Amniotic stem cell (primary cell): ENCODE measurements at places on chromosomes 3 and 15.

- no peak for DNase-seq
These were observed 5.5 kb downstream of the CSRNP1 start for GRCh38 chr3:39147711-39148434.

DNA sequence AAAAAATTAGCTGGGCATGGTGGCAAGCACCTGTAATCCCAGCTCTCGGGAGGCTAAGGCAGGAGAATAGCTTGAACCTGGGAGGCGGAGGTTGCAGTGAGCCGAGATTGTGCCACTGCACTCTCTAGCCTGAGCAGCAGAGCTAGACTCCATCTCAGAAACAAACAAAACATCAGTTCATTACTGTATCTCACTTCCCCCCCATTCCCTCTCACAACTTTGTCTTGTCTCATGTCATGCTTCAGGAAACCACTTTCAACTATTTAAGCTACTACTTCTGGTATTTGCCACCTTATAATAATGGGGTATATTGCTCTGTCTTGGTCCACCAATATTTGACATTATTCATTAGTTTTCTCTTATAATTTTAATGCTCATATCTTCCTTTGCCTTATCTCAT lies 26.2 kb downstream of the PIK3CA start:
- no peak for DNase-seq

DNA sequence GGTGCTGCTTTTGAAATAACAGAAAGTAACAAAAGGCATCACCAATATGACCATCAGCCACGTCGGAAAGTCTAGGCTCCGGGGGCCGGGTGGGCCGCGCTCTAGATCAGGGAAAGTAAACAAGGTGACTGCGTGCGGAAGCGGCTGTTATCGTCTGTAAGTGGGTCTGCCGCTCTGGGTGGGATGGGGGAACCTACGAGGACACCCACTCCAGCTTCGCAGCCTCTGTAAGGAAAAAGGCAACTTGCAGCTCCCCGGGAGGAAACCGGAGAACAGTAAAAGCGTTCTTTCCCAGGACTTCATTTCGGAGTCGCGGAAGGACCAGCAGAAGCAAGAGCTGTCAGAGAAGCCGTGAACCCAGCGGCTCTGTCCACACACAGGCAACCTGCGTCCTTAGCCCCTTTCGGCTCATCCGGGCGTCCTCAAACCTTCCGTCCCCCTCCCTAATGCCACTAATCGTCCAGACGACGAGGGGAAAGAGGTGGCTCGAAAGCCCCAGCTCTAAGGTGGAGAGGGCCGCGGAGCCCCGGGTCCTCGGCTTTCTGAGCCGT lies 461 bp downstream of the XRN1 start:
- peak; percentile 4 for DNase-seq

GRCh38 chr3:158104431-158104921 lies 1.7 kb downstream of the SHOX2 start:
- no peak for DNase-seq

DNA sequence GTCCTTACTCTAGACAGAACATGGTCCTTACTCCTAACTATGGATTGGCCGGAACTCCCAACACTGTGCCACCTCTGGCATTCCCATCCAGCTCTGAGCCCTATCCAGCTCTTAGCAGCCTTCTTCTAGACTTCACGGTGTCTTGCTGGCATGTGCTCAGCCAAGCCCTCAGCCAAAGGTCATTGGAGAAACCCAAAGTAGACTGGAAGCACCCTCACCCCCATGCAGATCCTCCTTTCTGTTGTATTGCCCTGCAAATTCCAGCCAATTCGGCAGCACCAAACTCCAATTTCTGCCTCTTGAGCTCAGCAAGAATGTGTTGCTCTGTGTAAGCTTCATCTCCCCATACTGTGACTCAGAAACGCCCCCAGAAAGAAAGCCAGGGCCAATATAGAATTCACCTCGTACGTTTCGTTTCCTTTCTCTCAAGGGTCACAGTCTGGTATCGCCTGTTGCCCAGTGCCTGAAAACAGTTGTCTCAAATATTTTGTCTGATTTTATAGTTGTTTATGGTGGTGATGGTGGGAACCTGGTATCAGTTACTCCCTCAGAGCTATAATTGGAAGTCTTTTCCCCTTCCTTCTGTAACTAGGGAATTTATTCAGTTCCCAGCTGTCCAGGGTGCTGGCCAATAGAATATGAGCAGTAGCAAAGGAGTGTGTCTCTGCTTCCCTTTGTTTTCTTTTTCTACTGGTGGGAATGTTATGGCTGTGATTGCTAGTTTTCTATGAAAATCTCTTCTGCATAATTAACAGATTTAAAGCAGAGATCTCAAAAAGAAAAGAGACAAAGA lies 28.4 kb upstream of the EPHB3 start:
- no peak for DNase-seq

DNA sequence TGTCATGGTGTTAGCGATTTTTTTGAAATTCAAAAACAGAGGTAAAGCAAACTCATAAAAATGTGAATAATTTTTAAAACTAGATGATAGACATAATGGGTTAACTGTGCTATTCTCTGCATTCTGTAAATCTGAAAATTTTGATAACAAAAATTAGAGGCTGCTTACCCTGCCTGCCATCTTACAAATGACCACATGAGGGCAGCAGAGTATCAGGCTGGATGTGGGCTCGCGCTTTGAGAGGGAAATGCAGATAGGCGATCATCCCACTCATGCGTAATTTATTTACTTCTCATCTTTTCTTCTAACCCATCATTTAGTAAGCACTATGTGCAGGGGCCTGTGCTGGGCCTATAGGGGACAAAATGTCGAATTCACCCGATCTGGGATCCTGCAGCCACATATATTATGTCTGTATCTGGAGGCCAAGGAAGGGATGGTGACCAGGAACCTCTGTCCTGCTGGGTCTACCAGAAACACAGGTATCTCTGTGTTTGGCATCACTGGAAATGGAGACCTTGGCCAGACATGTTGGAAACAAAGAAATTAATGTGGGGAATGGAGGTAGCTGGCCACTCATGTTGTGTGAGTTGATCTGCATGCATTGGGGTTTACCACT lies 7.8 kb upstream of the RAD18 start:
- DNase-seq: peak; percentile 11

DNA sequence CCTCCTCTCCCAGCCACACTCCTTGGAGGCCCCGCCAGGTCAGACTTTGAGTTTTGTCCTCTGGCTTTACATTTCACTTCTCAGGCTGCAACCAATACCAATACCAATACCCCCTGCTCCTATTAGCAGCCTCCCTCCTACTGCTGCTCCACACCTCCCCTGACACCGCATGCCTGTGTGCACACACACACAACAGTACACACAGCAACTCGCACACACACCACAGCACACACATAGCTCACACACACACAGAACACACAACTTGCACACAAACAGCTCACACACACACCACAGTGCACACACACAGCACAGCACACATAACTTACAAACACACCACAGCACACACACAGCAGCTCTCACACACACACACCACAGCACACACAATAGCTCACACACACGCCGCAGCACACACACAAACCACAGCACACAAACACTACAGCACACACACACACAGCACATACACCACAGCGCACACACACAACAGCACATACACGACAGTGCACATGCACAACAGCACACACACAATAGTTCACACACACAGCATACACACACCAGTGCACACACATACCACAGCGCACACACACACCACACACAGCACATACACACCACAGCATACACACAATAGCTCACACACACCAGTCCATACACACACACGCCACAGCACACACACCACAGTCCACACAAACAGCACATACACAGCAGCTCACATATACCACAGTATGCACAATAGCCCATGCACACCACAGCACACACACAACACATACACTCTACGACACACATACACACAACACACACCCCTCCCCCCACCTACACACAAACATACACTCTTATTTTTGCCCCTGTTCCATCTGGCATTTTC lies 204.7 kb downstream of the UACA start:
- DNase-seq: no peak

DNA sequence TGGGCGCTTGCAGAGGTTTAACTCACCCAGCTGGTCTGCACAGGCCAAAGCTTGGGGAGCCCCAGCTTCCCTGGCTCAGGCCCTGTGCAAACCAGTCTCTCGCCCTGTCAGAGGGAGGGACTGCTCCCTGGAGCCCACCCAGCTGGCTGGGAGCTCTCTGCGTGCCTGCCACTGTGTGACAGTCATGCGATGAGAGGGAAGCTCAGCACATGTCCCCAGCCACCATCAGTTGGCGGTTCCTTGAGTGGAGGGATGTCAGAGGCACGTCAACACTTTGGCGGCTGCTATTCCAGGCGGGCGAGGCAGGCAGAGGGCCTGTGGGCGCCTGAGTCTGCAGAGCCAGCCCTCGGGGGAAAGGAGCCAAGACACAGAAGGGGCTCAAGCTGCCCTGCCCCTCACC lies 324.6 kb downstream of the UACA start:
- no peak for DNase-seq

- no peak for DNase-seq
These were observed 36.6 kb downstream of the MRAS start for GRCh38 chr3:138384976-138385375.

DNA sequence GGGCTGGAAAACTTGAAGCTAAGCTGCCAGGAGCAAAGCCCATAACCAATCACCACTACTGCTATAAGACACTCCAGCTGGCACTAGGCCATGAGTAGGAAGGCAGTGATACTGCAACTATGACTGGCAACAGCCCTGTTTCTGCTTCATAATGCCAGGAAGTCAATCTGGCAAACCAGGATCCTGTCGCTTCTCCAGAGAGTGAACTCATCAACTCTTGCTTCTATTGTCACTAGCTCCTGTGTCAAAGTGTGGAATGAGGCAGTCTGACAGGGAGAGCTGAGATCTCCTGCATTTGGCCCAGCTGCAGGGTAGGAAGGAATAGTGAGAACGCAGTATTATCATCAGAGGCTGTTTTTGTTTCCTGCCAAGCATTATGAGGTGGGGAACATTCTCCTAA lies 105.3 kb downstream of the CTNNB1 start:
- no peak for DNase-seq

- DNase-seq: peak; percentile 13
These were observed 39.3 kb downstream of the BDH1 start for GRCh38 chr3:197516517-197516889.

DNA sequence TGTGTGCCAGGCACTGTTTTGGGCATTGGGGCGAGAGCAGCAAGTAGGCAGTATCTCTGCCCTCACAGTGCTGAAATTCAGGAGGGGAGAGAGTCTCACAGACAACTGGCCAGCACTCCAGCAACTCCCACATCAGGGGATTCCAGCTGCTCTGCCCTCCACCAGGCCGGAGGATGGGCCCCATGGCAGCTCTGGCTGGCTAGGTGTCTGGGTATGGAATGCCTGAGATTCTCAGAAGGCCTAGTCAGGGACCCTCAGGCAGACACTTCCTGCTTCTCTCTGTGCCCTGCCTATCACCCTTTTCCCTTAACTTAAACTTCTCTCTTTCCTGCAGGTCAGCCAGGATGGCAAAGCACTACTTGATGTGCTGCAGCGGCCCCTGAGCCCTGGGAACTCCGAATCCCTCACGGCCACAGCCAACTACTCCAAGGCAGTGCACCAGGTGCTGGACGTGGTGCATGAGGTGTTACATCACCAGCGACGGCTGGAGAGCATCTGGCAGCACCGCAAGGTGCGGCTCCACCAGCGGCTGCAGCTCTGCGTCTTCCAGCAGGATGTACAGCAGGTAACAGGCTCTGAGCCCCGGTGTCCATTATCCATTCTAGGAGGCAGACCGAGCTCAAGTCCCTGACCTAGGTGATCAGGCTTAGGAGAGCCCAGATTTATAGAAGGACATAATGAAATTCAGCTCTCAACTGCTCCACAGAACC lies 342.2 kb upstream of the ROPN1 start:
- DNase-seq: no peak

DNA sequence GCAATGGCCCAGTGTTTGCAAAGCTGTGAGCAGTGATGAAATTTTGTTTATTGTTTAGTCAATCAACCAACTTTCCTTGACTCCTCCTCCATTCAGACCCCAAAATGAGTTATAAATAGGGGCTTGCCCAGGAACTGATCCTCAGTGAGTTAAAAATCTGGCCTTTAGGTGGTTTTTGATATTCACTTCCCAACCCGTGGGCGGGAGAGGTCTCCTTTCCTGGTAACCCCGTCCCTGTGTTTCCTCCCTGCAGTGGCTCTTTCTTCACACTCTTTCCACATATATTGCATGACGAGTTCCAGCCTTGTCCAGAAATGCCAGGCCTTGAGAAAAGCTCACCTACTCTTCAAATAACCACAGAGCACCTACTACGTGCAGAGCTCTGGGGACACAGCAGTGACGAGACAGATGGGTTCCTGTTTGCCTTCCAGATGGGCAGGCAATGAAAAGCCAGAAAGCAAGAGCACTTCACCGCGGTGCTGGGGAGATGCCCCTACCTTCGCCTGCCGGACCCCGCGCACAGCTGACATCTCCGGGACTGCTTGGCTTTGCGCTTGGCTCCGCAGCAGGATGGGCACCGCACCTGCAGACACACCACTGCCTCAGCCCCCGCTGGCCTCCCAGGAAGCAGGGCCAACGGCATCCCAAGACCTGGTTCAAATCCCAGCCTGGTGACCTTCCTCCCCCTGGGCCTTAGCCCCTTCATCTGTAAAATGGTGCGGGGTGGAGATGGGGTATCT lies 17.2 kb downstream of the SSUH2 start:
- DNase-seq: no peak

DNA sequence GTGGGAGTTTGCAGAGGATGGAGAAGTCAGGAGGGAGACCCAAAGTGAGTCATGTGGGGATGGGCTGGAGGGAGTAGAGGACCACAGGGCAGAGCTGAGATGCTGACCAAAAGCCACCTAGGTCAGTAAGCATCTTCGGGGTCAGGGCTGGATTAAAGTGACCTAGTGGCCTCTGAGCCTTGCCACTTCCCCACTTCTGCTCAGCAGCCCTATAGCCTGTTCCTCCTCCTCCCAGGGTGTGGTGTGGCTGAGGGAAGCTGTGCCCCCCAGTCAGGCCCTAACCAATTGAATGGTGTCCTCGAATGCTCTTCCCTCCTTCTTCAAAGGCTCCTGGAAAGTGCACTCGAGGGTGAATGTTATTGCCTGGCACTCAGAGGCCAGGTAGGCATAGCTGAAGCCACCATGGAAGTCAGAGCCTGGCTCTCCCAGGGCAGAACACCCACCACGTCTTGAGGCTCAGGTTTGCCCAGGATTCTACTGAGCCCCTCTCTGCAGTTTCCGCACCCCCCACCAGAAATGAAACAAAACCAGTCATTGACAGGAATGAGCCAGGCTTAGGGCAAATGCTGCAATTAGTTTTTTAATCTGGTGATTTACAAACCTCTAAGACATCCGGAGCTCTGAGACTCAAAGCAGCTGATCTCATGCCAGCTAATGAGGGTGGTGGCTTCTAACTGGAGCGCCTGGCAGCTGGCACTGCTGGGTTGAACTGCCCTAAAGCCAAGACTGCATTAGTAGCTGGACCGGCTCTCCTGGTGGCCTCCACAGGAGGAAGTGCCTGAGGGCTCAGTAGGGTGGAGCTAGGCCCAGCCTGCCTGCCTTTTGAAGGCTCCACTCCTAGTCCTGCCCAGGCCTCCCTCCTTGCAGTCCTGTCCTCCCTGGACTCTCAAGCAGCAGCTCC lies 26.0 kb upstream of the VIPR1 start:
- no peak for DNase-seq

GRCh38 chr3:173588556-173588955 lies 191.0 kb downstream of the NLGN1 start:
- no peak for DNase-seq
